ENCODE measurements at places on chromosomes 1 and 21.

- DNase-seq: no peak
Measured at GRCh38 chr1:48540587-48540986, 68.6 kb upstream of the SPATA6 start.

DNA sequence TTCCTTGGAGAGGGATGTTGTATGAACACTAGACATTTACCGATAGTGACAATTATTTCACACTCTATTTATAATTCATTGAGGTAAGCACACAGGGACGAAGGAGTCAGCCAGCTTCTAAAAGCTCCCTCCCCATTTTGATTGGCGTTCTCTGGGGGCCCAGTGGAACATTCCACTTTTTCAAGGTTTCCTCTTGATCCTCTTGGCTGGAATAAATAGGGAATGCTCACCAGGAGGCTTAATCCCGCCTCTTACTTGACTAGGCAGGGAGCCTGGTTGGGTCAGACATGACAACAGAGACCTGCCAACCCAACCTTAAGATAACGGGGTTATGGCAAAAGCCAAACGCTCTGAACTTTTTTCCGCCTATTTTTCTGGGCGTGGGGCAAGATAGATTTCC lies 974 bp downstream of the ACTN2 start:
- no peak for DNase-seq

DNA sequence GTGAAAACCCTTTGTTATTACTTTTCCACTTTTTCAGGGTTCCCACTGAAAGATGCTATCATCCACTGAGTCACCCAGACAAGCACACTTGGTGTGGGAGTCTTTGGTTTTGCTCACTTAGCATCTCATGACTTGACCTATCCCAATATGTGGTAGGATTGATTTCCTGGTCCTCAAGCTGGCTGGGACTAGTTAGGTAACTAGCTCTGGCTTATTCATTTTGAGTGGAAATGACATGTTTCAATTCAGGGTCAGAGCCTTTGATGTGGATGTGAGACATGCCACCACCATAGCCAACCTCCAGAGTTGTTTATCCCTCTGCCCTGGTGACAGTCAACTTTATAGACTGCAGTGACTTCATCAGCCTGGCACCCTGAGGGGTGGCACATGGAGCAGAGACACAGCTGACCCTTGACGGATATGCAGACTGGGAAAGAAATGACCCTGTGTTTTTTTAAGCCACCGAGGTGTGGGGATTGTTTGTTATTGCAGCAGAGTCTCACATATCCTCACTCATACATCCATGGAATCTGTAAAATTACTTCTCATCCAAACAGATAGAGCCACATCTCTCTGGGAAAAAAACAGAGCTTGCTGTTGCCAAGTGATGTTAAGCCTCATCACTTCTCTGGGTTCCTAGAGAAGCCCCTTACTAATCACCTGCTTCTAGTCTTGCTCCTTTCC lies 699.9 kb downstream of the MATN1 start:
- DNase-seq: no peak

- DNase-seq: peak; percentile 70
Measured at GRCh38 chr1:42777852-42778251, 6.9 kb upstream of the TMEM269 start.

GRCh38 chr1:52532731-52533327 lies 20.1 kb downstream of the TUT4 start:
- DNase-seq: no peak

DNA sequence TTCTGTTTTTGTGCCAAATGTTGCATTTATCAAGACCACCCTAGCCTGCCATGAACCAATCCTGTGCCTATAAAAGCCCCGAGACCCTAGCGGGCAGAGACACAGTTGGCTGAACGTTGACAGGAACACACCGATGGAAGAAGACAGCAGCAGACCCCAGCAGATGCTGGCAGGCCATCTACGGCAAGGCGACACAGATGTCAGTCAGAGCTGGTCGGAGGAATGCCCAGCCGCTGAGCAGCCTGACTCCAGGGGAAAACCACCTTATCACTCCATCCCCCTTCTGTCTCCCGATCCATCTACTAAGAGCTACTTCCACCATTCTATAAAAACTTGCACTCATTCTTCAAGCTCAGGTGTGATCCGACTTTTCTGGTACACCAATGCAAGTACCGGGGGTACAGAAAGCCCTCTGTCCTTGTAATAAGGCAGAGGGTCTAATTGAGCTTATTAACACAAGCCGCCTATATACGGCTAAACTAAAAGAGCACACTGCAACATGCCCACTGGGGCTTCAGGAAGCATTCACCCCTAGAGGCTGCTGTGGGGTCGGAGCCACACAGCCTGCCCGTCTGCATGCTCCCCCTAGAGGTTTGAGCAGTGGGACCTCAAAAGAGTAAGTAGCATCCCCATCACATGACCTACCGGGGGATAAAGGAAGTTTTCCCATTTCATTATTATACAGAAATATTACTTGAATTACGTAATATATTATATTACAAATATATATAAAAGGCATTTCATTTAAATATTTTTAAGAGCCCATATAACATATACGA lies 1156.3 kb upstream of the B3GALT2 start:
- peak; percentile 24 for DNase-seq
